Stimulated activated CD4-positive, alpha-beta T cell treated with anti-CD3 and anti-CD28 coated beads, Interleukin-4, amount 100 ng/mL, for 4 hours (primary cell): ENCODE measurements at places on chromosomes 1 and 21.

GRCh38 chr1:5200006-5200405, 545.6 kb downstream of the AJAP1 start:
- DNase-seq, result no peak

- no peak for DNase-seq
These were observed 23.0 kb downstream of the ACTA1 start for GRCh38 chr1:229410692-229411433.

DNA sequence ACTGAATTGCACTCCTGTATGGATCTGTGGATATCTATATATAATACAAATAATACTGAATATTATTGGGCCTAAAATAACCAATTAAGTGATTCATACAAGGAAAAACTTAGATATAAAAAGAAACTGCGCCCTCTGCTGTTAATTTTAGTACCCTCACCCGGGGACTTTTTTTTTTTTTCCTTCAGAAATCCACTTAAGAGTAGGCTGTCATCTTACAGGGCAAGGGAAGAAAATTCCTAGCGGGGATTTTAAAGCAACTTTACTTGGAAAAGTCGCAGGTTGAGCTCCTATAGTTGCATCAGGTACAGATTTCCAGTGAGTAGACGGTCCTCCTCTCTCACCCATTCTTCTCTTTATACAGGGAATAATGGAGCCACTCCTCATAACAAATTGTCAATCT, 1.3 kb downstream of the NTNG1 start:
- DNase-seq, result no peak

- no peak for DNase-seq
These were observed 119.6 kb downstream of the ACTL8 start for GRCh38 chr1:17874710-17875109.

DNA sequence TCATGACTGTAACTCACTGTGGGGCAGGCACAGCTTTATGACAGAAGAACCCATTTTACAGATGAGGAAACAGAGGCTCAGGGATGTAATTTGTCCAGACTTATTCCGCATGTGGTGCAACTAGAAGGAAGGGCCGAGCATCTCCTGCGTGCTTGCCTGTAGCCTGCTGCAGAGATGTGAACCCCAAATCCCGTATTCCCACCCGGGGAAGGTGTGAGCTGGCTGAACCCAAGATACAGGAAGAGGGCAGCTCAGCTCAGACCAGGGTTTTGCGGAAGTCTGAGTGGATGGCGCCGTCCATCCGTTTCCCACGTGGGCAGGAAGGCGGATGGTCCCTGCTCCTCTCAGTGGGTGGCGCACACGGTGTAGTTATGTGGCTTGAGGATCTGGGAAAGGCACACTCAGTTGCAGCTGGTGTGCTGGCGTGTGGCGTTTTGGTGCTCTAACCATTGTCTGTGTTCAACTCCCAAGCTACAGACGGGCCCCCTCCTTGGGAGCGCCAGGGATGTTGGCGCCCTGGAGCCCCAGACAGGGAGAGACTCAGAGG, 1.2 kb downstream of the CROCC start:
- DNase-seq, result no peak

DNA sequence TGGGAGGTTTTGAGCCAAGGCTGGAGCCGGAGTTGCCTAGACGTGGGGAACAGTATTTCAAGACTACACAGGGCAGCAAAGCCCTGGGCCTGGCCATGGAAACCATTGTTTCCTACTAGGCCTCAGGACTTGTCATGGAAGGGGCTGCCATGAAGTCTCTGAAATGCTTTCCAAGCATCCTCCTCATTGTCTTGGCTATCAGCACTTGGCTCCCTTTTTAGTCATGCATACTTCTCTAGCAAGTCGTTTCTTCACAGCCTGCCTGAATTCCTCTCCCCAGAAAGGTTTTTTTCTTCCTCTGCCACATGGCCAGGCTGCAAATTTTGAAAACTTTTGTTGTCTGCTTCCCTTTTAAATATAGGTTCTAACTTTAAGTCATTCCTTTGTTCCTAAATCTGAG, 406.6 kb upstream of the TMPRSS15 start:
- DNase-seq, result no peak

DNA sequence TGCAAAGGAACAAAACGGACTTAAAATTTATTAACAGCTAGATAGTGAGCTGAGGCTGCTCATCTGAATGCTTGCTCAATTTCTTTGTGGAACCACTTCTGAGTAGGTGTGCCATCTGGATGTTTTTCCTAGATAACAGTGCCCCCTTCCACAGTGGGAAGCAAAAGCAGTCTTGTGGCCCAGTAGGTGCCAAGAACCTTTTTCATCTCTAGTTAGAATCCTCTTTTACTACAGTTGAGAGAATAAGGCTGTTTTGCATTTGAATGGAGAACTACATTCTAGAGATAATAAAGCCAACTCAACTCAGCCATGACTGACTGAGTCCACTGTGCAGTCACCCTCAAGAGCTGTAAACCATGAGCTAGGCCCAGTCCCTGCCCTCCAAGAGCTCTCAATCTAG, 13.3 kb downstream of the F3 start:
- DNase-seq, result no peak

DNA sequence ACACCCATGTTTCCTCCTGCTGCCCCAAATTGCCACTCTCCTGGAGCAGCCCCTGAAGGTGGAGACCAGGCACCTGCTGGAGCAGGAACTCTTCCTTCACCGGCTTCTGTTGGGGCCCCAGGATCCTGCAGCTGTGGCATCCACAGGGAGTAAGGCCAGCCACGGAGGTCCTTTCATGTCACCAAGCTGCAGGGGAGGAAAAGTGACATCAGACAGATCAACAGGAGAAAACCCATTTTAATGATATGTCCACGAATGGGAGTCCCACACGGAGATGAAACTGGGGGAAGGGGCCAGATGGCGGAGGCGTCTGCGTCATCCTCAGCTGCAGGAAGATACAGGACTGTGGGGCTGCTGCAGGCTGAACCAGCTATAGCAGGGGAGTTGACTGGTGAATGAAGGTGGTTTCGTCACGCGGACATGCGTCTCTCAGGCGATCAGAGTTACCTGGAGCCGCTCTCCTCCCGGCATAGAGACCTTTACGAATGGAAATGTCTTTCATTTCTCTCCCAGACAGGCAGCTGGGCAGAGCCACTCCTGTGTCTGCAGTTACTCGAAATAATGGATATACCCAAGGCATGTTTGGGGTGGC, 9.9 kb downstream of the TP73 start:
- DNase-seq, result no peak

DNA sequence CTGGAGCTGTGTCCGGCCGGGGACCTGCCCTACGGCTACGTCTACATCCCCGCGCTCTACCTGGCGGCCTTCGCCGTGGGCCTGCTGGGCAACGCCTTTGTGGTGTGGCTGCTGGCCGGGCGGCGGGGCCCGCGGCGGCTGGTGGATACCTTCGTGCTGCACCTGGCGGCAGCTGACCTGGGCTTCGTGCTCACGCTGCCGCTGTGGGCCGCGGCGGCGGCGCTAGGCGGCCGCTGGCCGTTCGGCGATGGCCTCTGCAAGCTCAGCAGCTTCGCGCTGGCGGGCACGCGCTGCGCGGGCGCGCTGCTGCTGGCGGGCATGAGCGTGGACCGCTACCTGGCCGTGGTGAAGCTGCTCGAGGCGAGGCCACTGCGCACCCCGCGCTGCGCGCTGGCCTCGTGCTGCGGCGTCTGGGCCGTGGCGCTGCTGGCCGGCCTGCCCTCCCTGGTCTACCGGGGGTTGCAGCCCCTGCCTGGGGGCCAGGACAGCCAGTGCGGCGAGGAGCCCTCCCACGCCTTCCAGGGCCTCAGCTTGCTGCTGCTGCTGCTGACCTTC, 412 bp downstream of the GPR25 start:
- DNase-seq, result no peak

GRCh38 chr21:41634858-41635257, 126.9 kb upstream of the TMPRSS2 start:
- DNase-seq, result no peak

- no peak for DNase-seq
These were observed 719 bp downstream of the SOD1 start for GRCh38 chr21:31660259-31660565.

DNA sequence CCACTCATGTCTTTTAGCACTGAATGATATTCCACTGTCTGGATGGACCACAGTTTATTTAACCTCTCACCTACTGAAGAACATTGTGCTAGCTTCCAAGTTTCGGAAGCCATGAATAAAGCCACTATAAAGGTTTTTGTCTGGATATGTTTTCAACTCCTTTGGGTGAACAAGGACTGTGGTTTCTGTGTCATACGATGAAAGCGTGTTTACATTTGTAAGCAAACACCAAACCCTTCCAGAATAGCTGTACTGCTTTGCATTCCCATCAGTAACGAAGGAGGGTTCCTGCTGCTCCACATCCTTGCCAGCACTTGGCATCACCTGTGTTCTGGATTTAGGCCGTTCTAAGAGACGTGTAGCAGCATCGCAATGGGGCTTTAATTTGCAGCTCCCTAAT, 10.7 kb upstream of the ARHGEF16 start:
- DNase-seq, result no peak

- DNase-seq, result no peak
These were observed 71.9 kb downstream of the SCCPDH start for GRCh38 chr1:246795906-246796694.

DNA sequence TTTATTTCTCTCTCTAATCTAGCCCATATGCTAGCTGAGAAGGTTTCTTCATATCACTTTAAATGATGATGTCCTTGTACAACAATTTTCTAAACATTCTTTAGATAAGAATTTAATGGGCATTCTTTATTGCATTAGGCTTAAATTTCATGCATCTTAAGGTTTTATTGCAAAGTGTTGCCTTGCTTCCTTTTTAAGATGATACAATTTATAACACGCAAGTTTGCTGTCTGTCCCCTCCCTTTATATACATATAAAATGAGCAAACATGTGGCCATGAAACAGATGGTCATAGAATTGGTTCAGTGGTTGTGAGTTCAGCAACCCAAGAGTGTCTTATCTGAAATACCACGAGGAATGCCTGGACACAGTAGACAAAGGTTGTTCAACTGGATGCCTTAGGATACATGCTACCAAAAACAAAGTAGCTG, 12.1 kb downstream of the NBPF3 start:
- no peak for DNase-seq
